A549 treated with CORT108297 at 1 μM for 4 hours (cell line): ENCODE measurements at places on chromosomes 1 and 21. TPM values are rescaled to one million over a fixed set of nuclear protein-coding genes. Genes with fewer than 3 reads are reported as not detected.

MYOM3 gene
- total RNA-seq = 5.9 to 7.2 TPM (median 6.5 TPM) in 5 replicates

KCNA2 gene
- 0.02 to 0.13 TPM (median 0.02 TPM) in 5 replicates for total RNA-seq

HES2 gene
- total RNA-seq = 2.2 to 4.6 TPM (median 4.1 TPM) in 5 replicates

AIM2 gene
- total RNA-seq = not detected in 5 replicates

DIO1 gene
- total RNA-seq = 0.09 TPM in 1 of 5 replicates, not detected in the others

PGD gene
- total RNA-seq = 1,032 to 1,170 TPM (median 1,135 TPM) in 5 replicates

FAM72D gene
- total RNA-seq = 5.1 to 7.3 TPM (median 6.2 TPM) in 5 replicates

PPM1J gene
- total RNA-seq = 0.82 to 1.5 TPM (median 1.2 TPM) in 5 replicates

SLC5A9 gene
- total RNA-seq = not detected in 5 replicates

KRTAP19-1 gene
- not detected in 5 replicates for total RNA-seq

TSTD1 gene
- 0.20 to 0.42 TPM (median 0.29 TPM) in 4 of 5 replicates, not detected in the other for total RNA-seq

CHD1L gene
- 31.7 to 35.4 TPM (median 32.3 TPM) in 5 replicates for total RNA-seq

SHISAL2A gene
- total RNA-seq = 0.12 to 0.31 TPM (median 0.21 TPM) in 3 of 5 replicates, not detected in the others

MMP23B gene
- 0.30 to 0.73 TPM (median 0.60 TPM) in 5 replicates for total RNA-seq

CSF1 gene
- total RNA-seq = 19.9 to 24.6 TPM (median 23.9 TPM) in 5 replicates

TNFRSF4 gene
- 0.07 to 0.18 TPM (median 0.13 TPM) in 4 of 5 replicates, not detected in the other for total RNA-seq

MYBPH gene
- total RNA-seq = 0.03 TPM in 1 of 5 replicates, not detected in the others

G0S2 gene
- total RNA-seq = 2.7 to 3.3 TPM (median 3.0 TPM) in 5 replicates

F11R gene
- 30.7 to 59.9 TPM (median 54.1 TPM) in 5 replicates for total RNA-seq

TPR gene
- 40.9 to 46.7 TPM (median 43.9 TPM) in 5 replicates for total RNA-seq

ADAMTS5 gene
- not detected in 5 replicates for total RNA-seq

CD46 gene
- 92.2 to 125 TPM (median 110 TPM) in 5 replicates for total RNA-seq

OR6N2 gene
- total RNA-seq = not detected in 5 replicates

PIK3C2B gene
- total RNA-seq = 5.8 to 8.6 TPM (median 7.1 TPM) in 5 replicates

KCND3 gene
- 0.01 to 0.05 TPM (median 0.05 TPM) in 3 of 5 replicates, not detected in the others for total RNA-seq

TNFRSF18 gene
- 0.11 to 0.25 TPM (median 0.15 TPM) in 3 of 5 replicates, not detected in the others for total RNA-seq

FCRLA gene
- 0.06 to 0.10 TPM in 2 of 5 replicates, not detected in the others for total RNA-seq

ETS2 gene
- 72.3 to 84.7 TPM (median 76.9 TPM) in 5 replicates for total RNA-seq

PRCC gene
- total RNA-seq = 71.8 to 77.9 TPM (median 77.7 TPM) in 5 replicates

CFAP107 gene
- total RNA-seq = not detected in 5 replicates

IPO9 gene
- total RNA-seq = 24.9 to 42.6 TPM (median 41.7 TPM) in 5 replicates

PRDM16 gene
- total RNA-seq = 0.05 to 0.32 TPM (median 0.14 TPM) in 5 replicates

CD5L gene
- not detected in 5 replicates for total RNA-seq

BRINP3 gene
- total RNA-seq = not detected in 5 replicates

SELE gene
- total RNA-seq = 0.02 TPM in 1 of 5 replicates, not detected in the others

DCDC2B gene
- not detected in 5 replicates for total RNA-seq

TAS1R1 gene
- not detected in 5 replicates for total RNA-seq

FOXJ3 gene
- 16.4 to 19.8 TPM (median 18.3 TPM) in 5 replicates for total RNA-seq

CHRNB2 gene
- total RNA-seq = 0.30 to 0.57 TPM (median 0.49 TPM) in 5 replicates

SLFNL1 gene
- 0.02 to 0.09 TPM (median 0.05 TPM) in 4 of 5 replicates, not detected in the other for total RNA-seq

MAB21L3 gene
- not detected in 5 replicates for total RNA-seq

CTH gene
- 1.2 to 1.9 TPM (median 1.5 TPM) in 5 replicates for total RNA-seq

C1orf141 gene
- total RNA-seq = not detected in 5 replicates

AUNIP gene
- 6.0 to 8.0 TPM (median 6.4 TPM) in 5 replicates for total RNA-seq

DENND2D gene
- total RNA-seq = 1.0 to 1.5 TPM (median 1.2 TPM) in 5 replicates

SLAMF8 gene
- total RNA-seq = 0.03 TPM in 1 of 5 replicates, not detected in the others

CHAF1B gene
- total RNA-seq = 10.8 to 11.6 TPM (median 11.4 TPM) in 5 replicates

MMEL1 gene
- total RNA-seq = 0.18 TPM in 1 of 5 replicates, not detected in the others

PRKACB gene
- total RNA-seq = 6.7 to 9.7 TPM (median 8.2 TPM) in 5 replicates

PRDX6 gene
- total RNA-seq = 289 to 324 TPM (median 297 TPM) in 5 replicates

LENEP gene
- total RNA-seq = not detected in 5 replicates

ADORA1 gene
- 0.85 to 1.3 TPM (median 1.1 TPM) in 5 replicates for total RNA-seq

SLC9C2 gene
- total RNA-seq = not detected in 5 replicates

TRIM62 gene
- total RNA-seq = 1.5 to 2.6 TPM (median 2.3 TPM) in 5 replicates

SLAMF6 gene
- total RNA-seq = not detected in 5 replicates

CFAP141 gene
- 0.29 TPM in 1 of 5 replicates, not detected in the others for total RNA-seq
